NCI-H1417 treated with DMSO at 0.1 percent for 48 hours (cell line): ENCODE measurements at places on chromosomes 11 and 22.

DNA sequence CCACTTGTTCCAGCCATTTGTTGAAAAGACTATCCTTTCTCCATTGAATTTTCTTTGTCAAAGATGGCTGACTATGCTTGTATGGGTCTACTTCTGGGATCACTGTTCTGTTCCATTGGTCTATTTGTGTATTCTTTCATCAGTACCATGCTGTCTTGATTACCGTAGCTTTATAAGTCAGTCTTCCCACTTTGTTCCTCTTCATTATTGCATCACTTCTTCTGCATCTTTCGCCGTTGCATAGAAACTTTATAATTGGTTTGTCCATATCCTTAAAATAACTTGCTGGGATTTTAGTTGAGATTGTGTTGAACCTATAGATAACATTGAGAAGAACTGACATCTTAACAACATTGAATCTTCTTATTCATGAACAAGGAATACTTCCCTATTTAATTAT is 598.8 kb downstream of the TBC1D22A start:
- no peak for DNase-seq

DNA sequence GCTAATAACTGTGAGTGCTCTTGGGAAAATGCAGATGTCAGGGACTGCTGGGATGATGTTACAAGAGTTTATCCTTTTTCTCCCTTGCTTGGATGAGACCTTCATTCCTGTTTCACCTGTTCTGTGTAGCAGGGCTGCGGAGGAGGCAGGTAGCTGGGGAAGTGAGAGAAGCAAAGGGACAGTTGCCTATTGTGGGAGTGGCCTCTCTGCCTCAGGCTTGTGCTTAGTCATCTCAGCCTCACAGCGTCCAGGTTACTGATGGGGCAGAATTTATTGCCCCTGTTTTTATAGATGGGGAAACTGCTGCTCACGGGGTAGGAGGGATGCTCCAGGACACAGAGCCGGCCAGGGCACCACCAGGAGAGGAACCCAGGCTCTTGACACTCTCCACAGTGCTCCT is 1.7 kb downstream of the STX3 start:
- no peak for DNase-seq

DNA sequence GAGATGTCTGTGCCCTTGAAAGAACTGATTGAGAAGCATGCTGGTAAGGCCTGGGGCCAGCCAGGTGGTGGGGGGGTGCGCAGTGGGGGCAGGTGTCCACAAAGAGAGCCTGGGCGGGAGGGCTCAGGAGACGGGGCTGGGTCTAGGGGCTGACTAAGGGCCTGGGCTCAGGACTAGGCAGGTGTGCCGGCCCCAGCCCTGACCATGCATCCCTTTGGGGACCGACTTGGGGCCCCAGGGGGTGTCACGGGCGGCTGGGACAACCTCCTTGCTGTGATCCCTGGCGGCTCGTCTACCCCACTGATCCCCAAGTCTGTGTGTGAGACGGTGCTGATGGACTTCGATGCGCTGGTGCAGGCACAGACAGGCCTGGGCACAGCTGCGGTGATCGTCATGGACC is 4.4 kb downstream of the NDUFV1 start:
- DNase-seq, result no peak

DNA sequence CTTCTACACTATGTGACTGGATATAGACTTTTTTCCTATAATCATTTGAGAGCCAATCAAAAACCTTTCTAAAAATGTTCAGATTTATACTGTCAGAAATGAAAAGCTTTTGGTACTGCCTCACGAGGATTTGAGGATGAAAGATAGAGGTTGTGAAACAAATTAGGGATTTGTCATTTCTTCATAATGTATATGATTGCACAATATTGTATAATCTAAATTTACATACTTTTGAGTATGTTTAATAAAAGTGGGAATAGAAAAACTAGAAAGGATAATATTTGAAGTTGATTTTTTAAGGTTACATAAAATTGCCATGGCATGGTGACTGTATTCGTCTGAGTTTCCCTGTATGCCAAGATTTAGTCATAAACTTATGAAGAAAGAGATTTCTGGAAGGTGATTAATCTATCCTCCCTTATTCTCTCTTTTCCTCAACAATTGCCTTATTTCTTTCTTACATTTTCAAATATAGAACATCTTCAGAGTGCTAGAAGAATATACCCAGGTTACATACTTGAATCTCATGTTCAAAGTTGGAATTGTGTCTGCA is 56.2 kb downstream of the CASP12 start:
- no peak for DNase-seq

DNA sequence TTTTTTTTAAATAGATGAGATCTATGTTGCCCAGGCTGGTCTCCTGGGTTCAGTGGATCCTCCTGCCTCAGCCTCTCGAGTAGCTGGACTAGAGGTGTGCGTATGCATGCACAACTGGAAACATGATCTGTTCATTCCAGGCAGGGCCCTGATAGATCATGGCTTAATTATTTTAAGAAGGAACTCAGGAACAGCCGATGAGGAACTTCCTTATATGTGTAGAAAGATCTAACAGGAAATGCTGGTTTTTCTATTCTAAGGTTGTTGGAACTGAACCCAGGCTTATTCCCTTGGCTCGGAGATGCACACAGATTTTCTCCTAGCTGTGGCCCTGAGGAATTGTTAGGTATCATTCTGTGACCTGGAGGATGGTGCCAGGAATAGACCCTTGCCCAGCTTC is 32.4 kb downstream of the SPECC1L start:
- DNase-seq, result no peak

DNA sequence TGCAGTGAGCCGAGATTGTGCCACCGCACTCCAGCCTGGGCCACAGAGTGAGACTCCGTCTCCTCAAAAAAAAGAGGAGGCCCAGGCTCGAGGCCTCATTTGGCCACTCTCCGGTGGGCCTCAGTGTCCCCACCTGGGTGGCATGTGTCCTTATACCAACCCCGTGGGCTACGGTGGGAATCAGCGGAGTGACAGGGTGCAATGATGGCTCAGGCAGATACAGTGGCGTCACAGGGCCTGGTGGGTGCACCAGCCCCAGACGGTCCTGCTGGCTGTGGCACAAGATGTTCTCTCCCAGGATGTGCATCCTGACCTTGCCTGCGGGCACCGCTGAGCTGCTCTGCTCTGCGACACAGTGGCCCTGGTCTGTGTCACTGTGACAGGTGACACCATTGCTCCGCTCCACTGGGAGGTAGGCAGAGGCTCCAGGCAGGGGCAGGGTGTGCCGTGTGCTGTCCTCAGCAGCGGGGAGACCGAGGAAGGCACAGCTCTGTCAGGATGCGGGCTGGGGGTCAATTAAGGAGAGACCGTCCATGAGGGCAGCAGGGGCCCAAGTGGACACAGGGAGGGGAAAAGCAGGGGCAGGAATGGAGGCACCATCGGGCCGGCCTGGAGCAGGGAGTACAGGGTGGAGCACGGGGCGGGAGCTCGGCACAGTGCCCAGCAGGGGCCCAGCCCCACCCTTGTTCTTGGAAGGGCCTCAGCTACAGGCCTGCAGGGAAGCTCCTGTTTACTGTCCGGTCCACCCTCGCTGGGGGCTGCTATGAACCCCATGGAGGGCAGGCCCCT is 21.7 kb upstream of the TH start:
- no peak for DNase-seq

DNA sequence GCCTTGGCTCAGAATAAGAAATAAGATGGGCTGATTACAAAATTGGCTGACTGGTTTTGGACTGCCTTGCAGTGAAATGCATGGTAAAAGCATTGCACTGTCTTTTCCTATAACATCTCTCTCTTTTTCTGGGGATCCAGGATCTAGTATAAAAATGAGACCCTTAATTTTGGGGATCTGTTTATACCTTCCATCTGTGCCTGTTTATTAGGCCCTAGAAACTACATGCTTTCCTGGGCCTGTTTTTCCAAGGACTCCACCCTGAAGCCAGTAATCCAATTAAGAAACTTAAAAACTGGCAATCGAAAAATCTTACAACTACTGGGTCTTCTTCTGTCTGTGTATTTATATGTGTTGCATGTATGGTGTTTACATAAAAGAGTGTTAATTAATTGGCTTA is 14.5 kb downstream of the HORMAD2 start:
- DNase-seq, result no peak

GRCh38 chr11:19344661-19345518 is 104.1 kb upstream of the E2F8 start:
- peak; percentile 32 for DNase-seq

DNA sequence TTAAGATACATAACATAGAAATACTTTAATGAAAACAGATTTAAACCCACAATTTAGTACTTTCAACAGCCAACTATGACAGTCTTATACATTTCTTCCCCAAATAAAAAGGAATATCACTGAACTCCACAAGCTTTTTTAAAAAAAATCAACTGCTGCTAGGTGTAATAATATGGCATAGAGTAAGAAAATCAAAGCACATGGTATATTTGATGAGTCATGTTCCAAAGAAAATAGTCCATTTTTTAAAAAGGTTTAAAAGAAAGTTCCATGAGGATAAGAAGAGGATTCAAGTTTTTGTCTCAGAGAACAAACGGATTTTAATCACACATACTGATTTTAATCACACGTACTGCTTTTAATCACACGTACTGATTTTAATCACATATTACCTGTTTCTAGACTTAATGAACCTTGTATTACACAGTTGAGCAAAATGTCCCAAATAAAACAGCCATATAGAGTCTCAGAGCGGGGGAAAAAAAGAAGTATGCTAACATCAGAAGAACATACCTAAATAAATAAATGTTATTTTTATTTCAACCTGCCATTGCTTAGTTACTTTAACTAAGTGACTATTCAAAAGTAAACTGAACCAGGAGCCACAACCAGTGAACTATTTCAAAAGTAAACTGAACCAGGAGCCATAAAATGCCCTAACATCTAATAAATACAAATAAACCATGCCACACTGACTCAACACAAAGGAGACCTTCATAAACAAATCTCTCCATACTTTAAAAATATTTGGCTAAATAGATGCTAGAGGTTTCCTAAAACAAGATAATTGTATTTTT is 198.4 kb downstream of the SBF2 start:
- no peak for DNase-seq

GRCh38 chr22:17576470-17576869 is 13.2 kb downstream of the SLC25A18 start:
- no peak for DNase-seq

GRCh38 chr11:102603576-102603975 is 21.6 kb downstream of the MMP20 start:
- DNase-seq, result no peak

- DNase-seq, result no peak
Observed at GRCh38 chr11:132632641-132633124, 899.6 kb downstream of the OPCML start.

DNA sequence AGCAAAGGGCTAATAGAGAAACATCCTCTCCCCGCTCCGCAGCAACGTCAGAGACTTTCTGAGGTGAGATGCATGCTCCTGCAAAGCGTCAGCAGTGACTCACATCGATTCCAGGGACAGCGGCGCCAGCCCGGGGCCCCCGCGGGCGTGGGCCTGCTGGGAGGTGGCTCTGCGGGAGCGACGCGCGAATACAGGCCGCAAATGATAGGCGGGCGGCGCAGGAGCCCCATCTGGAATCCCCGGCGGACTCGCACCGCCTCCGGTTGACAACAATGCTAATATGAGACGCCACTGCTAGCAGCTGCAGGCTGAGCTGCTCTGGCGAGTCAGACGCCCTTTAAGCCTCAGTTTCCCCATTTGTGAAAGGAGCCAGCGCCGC is 557 bp downstream of the RANGAP1 start:
- no peak for DNase-seq

DNA sequence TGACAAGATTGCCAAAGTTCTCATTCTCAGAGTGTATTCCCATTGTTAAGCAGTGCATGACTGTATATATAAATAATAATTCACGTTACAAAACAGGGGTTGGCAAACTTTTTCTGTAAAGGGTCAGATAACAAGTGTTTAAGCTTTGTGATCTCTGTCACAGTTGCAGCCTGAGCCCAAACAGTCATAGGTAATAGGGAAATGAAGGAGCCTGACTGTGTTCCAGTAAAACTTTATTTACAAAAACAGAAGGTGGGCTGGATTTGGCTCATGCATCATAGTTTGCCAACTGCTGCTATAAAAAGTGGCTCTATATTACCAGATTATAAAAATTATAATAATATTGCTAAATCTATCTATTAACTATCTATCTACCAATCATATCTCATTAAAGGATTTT is 3.5 kb downstream of the MMP7 start:
- DNase-seq, result no peak

DNA sequence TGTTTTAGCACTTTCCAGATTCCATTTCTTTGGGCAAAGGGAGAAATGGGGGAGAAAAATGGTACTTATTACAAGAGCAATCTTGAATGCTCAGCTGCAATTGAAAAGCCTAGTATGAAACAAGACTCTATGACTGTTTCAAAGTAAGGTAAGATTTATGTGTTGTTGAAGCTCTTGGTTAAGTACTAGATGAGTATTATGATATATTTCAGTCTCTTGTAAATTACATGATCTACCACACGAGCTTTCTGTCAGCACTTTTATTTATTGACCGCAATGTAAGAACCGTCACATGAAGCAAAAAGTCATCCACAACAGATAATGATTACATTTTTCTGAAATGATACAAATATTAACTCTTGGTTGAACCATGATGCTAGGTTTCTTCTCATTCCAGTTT is 906.7 kb upstream of the CHORDC1 start:
- DNase-seq, result no peak

GRCh38 chr11:6931146-6931713 is 5.0 kb downstream of the ZNF215 start:
- DNase-seq, result no peak

GRCh38 chr11:2704896-2705606 is 5.3 kb upstream of the KCNQ1OT1 start:
- no peak for DNase-seq
